Pons (tissue), 1 donor: ENCODE measurements at places on chromosomes 16 and 17.

DNA sequence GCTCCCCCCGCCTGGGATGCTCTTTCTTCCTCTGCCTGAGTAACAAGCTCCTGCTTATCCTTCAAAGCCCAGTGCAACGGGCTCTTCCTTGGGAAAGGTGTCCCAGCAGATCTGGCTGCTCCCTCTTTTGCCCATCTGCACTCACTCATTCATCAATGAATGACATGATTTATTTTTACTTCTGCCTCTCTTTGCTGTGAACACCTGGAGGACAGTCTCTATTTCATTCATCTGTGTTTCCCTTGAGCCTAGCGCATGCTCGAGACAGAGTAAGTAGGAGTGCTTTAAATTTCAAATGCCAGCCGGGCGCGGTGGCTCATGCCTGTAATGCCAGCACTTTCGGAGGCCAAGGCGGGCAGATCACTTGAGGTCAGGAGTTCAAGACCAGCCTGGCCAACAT lies 22.0 kb upstream of the GINS2 start:
- no peak for DNase-seq

DNA sequence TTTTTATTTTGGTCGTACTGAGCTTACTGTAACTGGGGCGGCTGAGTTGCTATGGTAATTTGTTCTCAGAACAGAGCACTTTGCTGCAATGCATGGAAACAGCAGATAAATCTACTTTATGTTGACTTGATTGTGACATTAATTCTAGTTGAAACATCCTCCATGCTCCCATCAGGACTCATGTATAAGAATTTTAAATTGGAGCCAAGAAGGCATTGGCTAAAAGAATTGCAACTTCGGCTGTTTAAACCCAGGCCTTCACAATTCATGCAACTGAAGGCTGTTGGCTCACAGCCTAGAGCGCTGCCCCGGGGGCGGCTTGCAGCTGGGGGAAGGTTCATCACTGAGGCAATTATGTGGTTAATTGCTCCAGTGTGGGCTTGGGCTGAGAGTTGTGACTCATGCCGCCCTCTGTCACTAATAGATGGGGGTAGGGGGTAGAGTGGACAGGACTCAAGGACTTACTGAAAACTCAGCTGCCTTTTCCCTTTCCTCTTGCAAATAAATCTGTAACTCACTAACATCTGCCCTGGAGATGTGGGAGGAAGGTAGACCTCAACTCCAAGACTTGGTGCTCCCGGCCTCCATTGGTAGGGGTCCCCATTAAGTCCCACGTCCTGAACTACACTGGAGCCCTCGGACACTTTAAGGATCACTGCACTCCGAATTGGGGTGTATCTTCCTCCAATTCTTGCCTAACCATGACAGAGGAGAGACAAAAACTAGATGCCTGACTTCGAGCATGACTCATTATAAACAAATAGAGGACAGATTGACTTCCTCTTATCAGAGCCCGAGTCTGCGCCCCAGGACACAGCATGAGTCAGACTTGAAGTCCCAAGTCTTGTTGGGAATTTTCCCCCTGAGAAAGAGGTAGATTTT lies 37.5 kb downstream of the ERCC4 start:
- DNase-seq, result peak; percentile 66

DNA sequence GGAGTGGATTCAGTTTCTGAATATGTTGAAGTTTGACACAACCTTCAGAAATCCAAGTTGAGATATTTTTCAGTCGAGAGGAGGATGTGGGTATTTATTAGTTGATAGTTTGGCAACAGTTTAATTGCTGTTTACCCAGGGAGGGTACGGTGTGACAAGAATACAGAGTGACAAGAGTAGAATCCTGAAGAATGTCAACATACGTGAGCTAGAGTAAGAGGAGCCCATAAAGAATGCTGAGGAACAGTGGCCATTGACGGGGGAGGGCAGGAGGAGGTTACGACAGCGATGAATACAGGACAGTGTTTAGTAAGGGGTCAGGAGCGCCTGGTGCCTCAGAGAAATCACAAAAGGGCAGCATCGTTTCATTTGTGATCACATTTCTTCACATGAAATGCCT lies 76.5 kb downstream of the AATF start:
- DNase-seq, result no peak

DNA sequence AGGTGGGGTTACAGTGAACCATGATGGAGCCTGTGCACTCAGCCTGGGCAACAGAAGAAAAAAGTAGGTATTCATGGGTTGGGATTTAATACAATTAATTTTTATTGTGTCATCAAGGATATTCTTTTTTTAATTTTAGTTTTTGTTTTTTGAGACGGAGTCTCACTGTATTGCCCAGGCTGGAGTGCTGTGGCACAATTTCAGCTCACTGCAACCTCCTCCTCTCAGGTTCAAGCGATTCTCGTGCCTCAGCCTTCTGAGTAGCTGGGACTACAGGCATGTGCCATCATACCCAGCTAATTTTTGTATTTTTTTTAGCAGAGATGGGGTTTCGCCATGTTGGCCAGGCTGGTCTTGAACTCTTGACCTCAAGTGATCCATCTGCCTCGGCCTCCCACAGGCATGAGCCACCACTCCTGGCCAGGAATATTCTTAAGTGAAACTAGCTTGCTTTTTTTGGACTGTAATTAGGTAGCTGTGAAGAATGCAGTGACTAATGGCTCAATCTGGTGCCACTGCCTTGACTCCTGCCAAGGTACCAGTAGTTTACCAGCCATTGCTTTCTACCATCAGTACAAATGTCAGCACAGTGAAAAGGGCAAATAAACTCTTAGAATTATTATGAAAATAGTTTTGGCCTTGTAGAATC lies 4.8 kb downstream of the PPM1D start:
- DNase-seq, result no peak
